ENCODE measurements at places on chromosomes 12 and 14.

DNA sequence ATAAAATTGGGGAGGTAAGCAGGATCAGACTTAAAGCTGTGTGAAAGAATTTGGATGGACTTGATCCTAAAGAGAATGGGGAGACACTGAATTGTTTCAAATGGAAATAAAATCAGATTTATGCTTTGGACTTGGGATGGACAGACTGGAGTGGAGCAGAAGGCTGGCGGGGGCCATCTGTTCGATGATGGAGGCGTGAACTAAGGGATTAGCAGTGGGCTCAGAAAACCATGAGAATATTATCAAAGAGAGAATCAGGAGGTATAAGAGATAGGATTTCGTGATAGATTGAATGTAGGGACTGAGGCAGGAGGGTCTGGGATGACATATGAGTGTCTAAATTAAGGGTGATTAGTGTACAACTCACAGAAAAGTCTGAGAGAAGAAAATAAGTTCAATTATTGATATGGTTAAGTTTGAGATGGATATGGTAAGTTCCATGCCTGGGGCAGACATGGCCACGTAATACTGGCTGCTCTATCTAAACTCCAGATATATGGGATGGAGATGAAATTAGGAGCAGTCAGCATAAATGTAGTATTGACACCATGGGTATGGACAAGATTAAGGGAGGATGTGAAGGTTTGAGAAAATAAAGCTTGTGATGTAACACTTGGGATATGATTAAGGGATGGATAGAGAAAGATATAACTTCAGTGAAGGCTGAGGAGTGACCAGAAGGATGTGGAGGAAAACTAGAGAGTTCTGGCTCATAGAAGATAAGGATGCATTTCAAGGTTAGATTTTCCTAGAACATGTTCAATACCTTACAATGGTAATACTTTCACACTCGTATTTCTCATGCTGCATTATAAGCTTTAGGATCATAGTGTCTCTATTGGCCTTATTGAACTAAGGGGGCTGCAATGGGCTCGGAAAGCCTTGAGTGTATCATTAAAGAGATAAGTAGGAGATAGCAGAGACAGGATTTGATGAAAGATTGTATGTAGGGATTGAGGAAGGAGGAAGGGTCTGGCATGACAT is 1.0 kb upstream of the TSSK4 start:
- DNase-seq: no peak

GRCh38 chr12:102708108-102708507 is 208.9 kb downstream of the PAH start:
- no peak for DNase-seq

DNA sequence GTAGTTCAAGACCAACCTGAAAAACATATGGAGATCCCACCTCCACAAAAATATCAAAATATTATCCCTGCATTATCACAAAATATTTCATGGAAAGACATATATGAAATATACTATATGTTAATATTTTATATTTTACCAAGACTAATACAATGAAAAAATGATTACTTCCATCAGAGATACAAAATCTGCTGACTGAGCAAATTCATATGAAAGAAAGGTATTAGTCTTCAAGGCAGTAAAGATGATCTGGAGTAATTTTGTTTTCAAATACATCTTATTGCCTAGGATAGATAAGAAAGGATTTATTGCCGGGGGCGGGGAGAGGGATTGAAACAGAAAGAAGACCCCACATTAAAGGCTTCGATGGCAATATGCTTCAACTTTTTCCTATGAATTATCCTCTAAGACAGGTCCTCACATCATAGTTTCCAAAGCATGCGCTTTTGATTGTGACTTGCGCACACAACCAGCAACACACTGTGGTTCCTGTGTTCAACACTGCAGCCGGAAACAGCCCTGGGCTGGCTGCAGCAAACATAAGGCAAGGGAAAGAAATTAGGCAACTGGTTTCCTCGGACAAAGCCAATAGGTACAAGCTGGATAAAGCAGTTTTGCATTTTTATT is 83.2 kb downstream of the SPPL3 start:
- no peak for DNase-seq

DNA sequence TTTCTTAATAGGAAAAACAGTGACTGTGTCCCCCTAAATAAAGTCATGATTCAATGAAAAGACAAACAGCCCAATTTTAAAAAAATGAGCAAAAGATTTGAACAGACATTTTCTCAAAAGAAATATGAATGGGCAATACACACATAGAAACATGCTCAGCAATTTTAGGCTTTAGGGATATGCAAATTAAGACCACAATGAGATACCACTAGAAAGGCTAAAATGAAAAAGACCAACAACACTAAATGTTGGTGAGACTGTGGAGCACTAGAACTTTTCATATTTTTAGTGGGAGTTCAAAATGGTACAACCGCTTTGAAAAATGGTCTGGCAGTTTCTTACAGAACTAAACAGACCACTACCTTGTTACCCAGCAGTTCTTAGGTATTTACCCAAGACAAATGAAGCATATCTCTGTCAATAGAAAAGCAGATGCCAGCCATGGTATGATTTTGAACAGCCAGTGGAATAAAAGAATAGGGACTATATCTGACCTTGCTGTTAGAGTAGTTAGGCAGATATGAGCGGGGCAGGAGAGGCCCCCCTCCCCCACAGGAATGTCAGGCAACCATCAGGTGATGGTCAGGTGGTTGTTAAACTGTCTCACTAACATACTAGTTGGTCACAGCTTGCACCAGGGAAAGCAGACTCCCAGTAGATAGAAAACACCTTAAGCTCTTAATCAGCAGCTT is 108.8 kb downstream of the PRKCH start:
- DNase-seq: no peak

- DNase-seq: no peak
These were observed 7.7 kb downstream of the BRF1 start for GRCh38 chr14:105292826-105293711.

- DNase-seq: no peak
These were observed 205.7 kb downstream of the TTC8 start for GRCh38 chr14:89029961-89030694.

DNA sequence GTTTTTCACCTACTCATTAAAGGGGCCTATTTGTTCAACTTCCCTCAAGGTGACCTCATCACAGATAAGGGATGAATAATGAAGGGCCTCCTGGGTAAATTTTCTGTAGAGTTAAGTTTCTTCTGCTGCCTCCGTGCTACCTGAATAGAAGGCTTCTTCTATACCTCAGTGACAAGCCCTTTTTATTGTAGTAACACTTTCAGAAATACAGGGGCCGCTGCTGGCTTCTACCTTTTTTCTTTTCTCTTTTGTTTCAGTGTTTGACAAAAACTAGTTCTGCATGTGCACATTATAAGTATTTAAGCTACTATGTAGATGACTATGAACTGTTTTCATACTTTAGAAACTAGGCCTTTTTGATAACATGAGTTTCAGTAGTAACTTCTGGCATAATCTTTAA is 207.0 kb downstream of the NAV3 start:
- DNase-seq: no peak

DNA sequence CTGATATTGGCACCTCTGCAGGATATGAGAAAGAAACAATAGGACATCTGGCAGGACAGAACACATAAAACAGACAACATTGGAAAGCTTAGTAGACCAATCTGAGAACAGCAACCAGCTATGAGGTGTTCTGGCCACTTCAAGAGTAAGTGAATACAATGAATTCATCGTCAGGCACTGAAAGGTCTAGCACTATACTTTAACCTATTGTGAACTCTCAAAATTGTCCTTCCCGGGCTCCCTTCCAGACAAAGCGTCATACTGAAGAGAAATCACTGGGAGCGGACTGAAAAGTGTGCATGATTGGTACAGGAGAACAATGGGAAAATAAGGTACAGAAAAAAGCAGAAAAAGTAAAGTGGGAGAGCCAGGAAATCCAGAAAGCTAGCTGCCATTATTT is 75.8 kb downstream of the LRP6 start:
- DNase-seq: no peak

DNA sequence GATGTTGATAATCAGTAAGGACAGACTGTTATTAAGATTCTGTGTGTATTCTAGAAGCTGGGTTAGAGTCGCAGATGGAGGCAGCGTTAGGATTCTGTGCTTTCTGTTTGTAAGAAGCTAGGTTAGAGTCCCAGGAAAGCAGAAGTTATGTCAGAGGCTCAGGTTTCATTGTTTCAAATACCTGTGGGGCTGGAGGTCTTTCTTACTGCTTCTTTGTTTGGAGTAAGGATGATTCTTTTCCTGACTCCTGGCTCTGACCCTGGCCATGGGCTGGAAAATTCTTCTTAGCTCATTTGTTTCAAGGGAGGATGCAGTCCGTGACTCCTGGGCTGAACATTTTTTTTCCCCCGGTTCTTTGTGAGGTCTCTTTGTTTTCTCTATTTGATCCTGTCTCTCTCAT is 5.2 kb downstream of the MUCL1 start:
- DNase-seq: no peak

DNA sequence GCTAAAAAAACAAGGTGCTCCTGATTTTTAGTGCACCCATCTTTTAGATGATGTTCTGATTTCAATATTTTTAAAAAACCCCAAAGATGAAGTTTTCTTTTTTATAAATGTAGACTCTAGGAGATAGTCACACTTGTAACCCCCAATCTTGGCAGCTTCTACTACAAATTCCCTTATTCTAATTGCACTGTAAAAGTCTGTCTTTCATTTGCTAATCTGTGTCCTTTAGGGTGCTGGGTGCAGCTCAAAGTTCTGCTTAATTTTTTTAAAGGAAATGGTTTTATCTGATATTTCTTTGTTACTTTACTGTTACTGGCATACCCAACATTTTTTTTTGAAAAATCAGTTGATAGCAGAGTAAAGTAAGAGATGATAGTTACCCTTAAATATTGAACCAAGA is 172.0 kb downstream of the TRHDE start:
- DNase-seq: no peak

GRCh38 chr14:21923820-21924219 is 250.2 kb upstream of the OR4E1 start:
- no peak for DNase-seq
